ENCODE measurements at places on chromosomes 3 and 15. TPM values are rescaled to one million over a fixed set of nuclear protein-coding genes. Genes with fewer than 3 reads are reported as not detected.

- no peaks in the 10 kb centered on the region for H3K4me1 ChIP-seq
- H3K36me3 ChIP-seq: no peaks in the 10 kb centered on the region
- H3K4me3 ChIP-seq: no peak overlapping the region
- H3K27ac ChIP-seq: no peak overlapping the region
- peaks cover 18% of the 10 kb centered on the region for H3K27me3 ChIP-seq
Measured at GRCh38 chr15:72836676-72837330, 53.2 kb upstream of the ADPGK start.

GRCh38 chr15:63978511-63979261, 67.6 kb downstream of the DAPK2 start:
- H3K36me3 ChIP-seq: no peaks in the 10 kb centered on the region
- H3K4me3 ChIP-seq: no peak overlapping the region
- H3K4me1 ChIP-seq: peaks cover 12% of the 10 kb centered on the region
- no peak overlapping the region for H3K27ac ChIP-seq
- no peak for DNase-seq
- no peaks in the 10 kb centered on the region for H3K27me3 ChIP-seq

- DNase-seq: no peak
- H3K27me3 ChIP-seq: no peaks in the 10 kb centered on the region
- H3K36me3 ChIP-seq: no peaks in the 10 kb centered on the region
- H3K4me3 ChIP-seq: no peak overlapping the region
Measured at GRCh38 chr3:124315215-124316033, 323.5 kb upstream of the ROPN1 start.

DNA sequence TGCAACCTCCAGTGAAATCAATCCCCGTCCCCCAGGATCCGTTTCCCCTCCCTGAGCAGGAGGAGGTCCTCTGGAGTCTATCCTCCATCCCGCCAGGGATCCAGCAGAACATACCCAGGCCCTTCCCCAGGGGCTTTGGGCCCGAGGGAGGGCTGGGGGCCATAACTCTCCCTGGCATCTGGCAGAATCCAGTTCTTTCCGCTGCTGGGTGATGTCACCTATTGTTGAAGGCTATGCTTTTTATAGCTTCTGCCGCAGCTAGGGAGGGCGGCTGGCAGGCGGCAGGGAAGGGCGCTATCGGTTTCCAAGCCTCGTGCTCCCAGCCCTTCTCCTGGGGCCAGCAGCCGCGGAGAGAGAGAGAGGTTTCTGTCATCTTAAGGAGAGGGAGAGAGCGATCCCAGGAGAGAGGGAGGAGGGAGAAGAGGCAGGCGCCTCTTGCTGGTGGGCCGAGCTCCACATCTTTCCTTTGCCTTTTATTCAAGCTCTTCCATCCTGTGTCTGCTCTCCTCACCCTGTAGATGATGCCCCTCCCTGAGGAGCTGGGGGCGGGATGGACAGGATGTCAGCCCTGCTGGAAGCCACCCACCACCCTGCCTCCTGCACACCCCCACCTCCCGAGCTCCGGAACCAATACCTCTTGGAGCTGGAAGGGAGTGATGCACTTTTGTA, 120.1 kb downstream of the ANP32A start:
- no peaks in the 10 kb centered on the region for H3K36me3 ChIP-seq
- peak overlapping the region; percentile 94 for H3K27ac ChIP-seq
- no peaks in the 10 kb centered on the region for H3K27me3 ChIP-seq

GRCh38 chr3:126345641-126346460, 11.4 kb downstream of the KLF15 start:
- H3K27me3 ChIP-seq: no peaks in the 10 kb centered on the region
- H3K36me3 ChIP-seq: no peaks in the 10 kb centered on the region
- no peak overlapping the region for H3K27ac ChIP-seq
- no peaks in the 10 kb centered on the region for H3K4me1 ChIP-seq

- H3K27me3 ChIP-seq: no peaks in the 10 kb centered on the region
- no peaks in the 10 kb centered on the region for H3K36me3 ChIP-seq
- H3K4me1 ChIP-seq: no peaks in the 10 kb centered on the region
- H3K27ac ChIP-seq: no peak overlapping the region
- no peak overlapping the region for H3K4me3 ChIP-seq
Measured at GRCh38 chr3:4949659-4950058, 29.6 kb upstream of the BHLHE40 start.

DNA sequence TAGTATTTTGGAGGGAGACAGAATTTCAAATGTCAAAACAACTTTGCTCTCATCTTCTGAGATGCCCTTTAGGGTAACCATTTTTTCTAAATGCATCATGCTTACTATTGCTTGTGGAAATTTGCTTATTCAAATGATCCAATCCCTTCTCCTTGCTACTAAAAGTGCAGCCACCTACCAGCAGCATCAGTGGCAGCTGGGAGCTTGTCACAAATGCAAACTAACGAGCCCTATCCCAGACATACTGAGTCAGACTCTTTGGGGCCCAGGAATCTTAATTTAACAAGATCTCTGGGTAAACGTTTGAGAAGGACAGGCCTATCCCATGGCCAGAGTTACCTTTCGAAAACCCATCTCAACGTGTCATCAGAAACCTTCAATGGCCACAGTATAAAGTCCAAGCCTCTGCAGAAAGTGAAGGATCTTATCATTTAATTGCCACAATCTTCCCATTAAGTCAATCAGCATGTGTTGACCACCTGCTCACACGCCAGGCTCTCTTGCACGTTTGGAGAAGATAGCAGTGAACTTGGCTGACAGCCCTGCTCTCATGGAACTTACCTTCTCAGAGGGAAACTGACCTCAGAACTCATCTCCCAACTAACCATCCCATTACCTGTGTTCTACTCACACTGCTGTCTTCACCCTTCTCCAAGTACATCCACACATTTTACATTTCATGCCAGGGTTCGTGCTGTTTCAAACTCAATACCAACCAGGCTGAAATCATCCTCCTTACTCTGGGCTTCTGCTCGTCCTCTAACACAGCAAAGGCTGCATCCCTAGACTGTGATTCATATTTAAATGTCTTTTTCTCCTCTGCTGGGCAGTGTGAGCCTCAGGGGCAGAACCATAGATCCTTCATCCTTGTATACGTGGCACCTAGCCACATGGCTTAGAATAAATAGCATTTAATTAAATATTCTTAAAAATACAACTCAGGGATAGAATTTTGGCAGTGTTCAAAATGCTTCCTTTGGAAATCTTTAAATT, 24.8 kb upstream of the VGLL4 start:
- DNase-seq: no peak
- H3K27ac ChIP-seq: no peak overlapping the region
- no peak overlapping the region for H3K4me3 ChIP-seq
- peaks cover 28% of the 10 kb centered on the region for H3K4me1 ChIP-seq
- H3K36me3 ChIP-seq: peaks cover 4% of the 10 kb centered on the region
- no peaks in the 10 kb centered on the region for H3K27me3 ChIP-seq

DNA sequence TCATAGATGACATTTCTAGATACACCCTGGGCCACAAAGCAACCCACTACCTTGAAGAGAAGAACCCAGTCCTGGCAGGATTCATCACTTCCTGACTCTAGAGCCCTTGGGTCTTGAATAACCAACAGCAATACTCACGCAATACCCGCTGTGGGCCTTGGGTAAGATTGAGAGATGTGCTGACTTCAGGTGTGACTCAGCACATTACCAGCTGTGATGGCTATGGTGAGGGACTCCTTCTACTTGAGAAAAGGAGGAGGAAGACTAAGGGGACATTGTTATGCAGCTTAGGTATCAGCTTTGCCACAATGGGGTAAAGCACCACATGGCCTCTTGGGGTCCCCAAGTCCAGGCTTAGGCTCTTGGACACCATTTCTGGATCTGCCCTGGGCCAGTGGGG, 14.9 kb downstream of the C3orf33 start:
- peaks cover 57% of the 10 kb centered on the region for H3K36me3 ChIP-seq
- no peak for DNase-seq
- no peak overlapping the region for H3K4me3 ChIP-seq
- H3K27ac ChIP-seq: no peak overlapping the region
- H3K4me1 ChIP-seq: no peaks in the 10 kb centered on the region

DNA sequence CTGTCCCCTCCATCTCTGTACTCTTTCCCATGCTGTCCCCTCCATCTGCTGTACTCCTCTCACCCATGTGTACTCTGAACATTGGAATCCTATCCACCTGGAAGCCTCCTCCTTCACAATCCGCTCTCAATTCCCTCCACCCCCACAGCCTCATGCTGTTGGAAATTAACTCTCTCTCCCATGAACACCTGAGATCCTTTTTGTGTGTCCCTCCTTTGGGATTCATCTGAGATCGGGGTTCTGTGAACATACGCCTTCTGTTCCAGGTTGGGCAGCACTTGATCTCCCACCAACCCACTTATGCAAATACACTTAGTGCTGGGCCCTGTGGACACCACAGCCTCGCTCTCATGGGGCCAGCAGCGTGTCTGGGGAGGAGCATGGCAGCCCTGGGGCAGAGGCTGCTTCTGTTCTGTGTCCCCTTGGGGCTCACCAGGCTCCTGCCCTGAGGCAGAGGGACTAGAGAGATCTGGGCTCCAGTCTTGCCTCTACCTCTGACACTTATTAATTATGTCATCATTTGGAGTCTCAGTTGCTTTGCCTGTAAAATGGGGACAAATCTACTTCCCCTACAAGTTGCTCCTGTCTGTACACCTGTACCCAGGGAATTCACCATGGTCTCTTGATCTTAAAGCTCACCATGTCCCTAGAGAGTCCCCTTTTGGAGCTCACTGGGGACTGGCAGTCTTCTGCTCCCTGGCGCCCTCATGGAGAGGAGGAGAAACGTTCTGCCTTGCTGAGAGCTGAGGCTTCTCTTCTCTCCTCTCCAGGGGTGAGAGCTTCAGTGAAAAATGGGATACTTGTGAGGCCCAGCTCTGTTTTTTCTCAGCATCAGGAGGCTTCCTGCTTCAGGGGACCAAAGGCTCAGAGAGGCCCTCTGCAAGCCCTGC, 42.7 kb downstream of the ITGA11 start:
- H3K27ac ChIP-seq: no peak overlapping the region
- DNase-seq: peak; percentile 28
- H3K36me3 ChIP-seq: no peaks in the 10 kb centered on the region
- H3K4me1 ChIP-seq: peaks cover 15% of the 10 kb centered on the region

DNA sequence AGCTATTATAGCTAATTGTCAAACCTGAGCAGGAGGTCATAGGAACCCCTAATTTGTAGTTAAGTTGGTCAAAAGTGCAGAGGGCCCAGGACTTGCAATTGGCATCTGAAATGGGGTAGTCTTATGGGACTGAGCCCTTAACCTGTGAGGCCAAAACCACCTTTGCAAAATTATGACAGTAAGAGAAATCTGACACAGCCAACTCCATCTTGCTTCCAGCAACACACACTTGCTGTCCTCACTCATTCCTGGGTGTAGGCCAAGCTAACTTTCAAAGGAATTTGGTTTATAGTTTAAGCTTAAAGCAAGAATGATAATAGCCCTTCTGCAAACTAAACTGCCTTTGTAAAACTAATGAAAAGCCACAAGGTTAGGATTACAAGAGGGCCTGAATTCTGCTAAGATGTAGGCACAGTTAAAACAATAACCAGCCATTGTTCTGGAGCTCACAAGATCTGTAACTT, 57.6 kb upstream of the FRMD4B start:
- H3K36me3 ChIP-seq: no peaks in the 10 kb centered on the region
- peak overlapping the region; percentile 15 for H3K27ac ChIP-seq
- H3K4me1 ChIP-seq: peaks cover 7% of the 10 kb centered on the region
- no peak overlapping the region for H3K4me3 ChIP-seq
- no peaks in the 10 kb centered on the region for H3K27me3 ChIP-seq
- no peak for DNase-seq

- H3K27me3 ChIP-seq: peaks cover 43% of the 10 kb centered on the region
- peak; percentile 94 for DNase-seq
- peak within 1 kb of the TSS; percentile 64 for H3K27ac ChIP-seq
Measured at GRCh38 chr15:44195151-44195740, at the start of gene FRMD5. TSS of gene FRMD5 (minus strand) at chr15:44195271.

DNA sequence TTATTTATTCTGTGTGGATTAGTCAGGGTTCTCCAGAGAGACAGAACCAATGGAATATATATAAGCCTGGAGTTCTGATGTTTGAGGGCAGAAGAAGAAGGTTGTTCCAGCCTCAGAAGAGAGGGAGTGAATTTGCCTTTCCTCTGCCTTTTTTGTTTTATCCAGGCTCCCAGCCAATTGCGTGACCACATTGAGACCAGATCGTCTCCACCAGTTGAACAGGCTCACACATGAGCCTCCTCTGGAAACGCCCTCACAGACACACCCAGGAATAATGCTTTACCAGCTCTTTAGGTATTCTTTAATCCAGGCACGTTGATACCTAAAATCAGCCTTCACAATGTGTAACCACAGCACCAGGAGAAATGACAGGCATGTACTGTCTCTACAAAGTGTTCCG, 923.1 kb downstream of the TBL1XR1 start:
- no peaks in the 10 kb centered on the region for H3K36me3 ChIP-seq
- no peaks in the 10 kb centered on the region for H3K27me3 ChIP-seq
- no peak overlapping the region for H3K4me3 ChIP-seq
- no peak for DNase-seq
- H3K4me1 ChIP-seq: peaks cover 4% of the 10 kb centered on the region

- DNase-seq: no peak
Measured at GRCh38 chr3:37892927-37893600, 31.4 kb downstream of the CTDSPL start.

GRCh38 chr15:78372880-78373279, 32.7 kb downstream of the CRABP1 start:
- no peak for DNase-seq
- H3K4me1 ChIP-seq: peaks cover 24% of the 10 kb centered on the region
- no peak overlapping the region for H3K4me3 ChIP-seq
- no peaks in the 10 kb centered on the region for H3K36me3 ChIP-seq
- H3K27ac ChIP-seq: no peak overlapping the region

DNA sequence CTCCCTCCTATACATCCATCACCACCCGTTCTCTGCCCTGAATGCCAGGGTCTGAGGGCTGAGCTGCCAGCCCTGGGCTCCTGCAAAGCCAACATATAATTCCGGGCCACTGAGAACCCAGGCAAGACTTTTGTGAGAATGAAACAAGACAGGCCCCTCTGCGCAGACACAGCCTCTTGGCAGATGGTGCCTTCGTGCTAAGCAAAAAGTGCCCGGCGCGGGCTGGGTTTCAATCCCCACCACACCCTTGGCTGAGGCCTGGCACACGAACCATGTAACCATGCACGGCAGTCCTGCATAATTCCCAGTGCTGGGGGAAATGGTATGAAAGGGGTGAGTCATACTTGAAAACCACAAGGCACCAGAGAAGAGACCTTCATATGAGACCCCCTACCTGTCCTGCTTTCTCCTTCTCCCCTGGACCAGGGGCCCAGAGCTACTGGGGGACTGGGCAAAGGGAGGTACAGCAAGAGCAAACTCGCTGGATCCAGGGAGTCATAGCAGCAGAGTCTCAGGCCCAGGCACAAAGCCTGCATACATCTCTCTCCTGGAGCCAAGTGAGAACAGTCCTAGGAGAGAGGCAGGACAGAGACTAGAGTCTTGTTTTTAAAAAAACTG, 26.1 kb upstream of the LOXL1 start:
- no peak for DNase-seq
- H3K27ac ChIP-seq: no peak overlapping the region
- H3K27me3 ChIP-seq: peaks cover 15% of the 10 kb centered on the region

- H3K36me3 ChIP-seq: no peaks in the 10 kb centered on the region
- DNase-seq: no peak
- H3K4me1 ChIP-seq: peaks cover 4% of the 10 kb centered on the region
- H3K27me3 ChIP-seq: peaks cover 8% of the 10 kb centered on the region
- no peak overlapping the region for H3K4me3 ChIP-seq
- no peak overlapping the region for H3K27ac ChIP-seq
Measured at GRCh38 chr3:56459104-56459496, 9.2 kb downstream of the ERC2 start.

Gene NMNAT3
- total RNA-seq: 13.6 TPM

Gene IGSF11
- 2.0 TPM for total RNA-seq

Gene AP4E1
- 10.0 TPM for total RNA-seq

Gene LRRIQ4
- total RNA-seq: 0.11 TPM

Gene CPB1
- 11.5 TPM for total RNA-seq
